Uterine smooth muscle cell (primary cell): ENCODE measurements at places on chromosomes 5 and 9. TPM values are rescaled to one million over a fixed set of nuclear protein-coding genes. Genes with fewer than 3 reads are reported as not detected.

COL15A1 gene
- total RNA-seq, result 23.9 and 104 TPM in 2 replicates

GFM2 gene
- total RNA-seq, result 40.7 and 48.4 TPM in 2 replicates

ZDHHC11 gene
- 0.44 and 2.5 TPM in 2 replicates for total RNA-seq

MZB1 gene
- not detected in 2 replicates for total RNA-seq

MLANA gene
- total RNA-seq, result not detected in 2 replicates

ZDHHC11B gene
- total RNA-seq, result 0.50 TPM in 1 of 2 replicates, not detected in the other

PPP3R2 gene
- total RNA-seq, result not detected in 2 replicates

CDC25C gene
- total RNA-seq, result 3.4 and 22.4 TPM in 2 replicates

DNM1 gene
- 19.5 and 20.7 TPM in 2 replicates for total RNA-seq

SLC4A9 gene
- not detected in 2 replicates for total RNA-seq

DMRT1 gene
- total RNA-seq, result not detected in 2 replicates

TOMM5 gene
- total RNA-seq, result 117 and 145 TPM in 2 replicates

SLC6A7 gene
- under 0.01 TPM in 1 of 2 replicates, not detected in the other for total RNA-seq

PFN3 gene
- total RNA-seq, result not detected in 2 replicates

CAVIN4 gene
- total RNA-seq, result 0.89 and 1.6 TPM in 2 replicates

INSYN2B gene
- total RNA-seq, result 11.2 and 15.3 TPM in 2 replicates

IL5 gene
- not detected in 2 replicates for total RNA-seq

PRUNE2 gene
- 21.5 and 68.1 TPM in 2 replicates for total RNA-seq

UTP15 gene
- 25.9 and 41.1 TPM in 2 replicates for total RNA-seq

IFNA13 gene
- not detected in 2 replicates for total RNA-seq

AGGF1 gene
- 31.2 and 31.3 TPM in 2 replicates for total RNA-seq

SLCO6A1 gene
- total RNA-seq, result not detected in 2 replicates

TAF11L2 gene
- total RNA-seq, result not detected in 2 replicates

C9orf153 gene
- total RNA-seq, result 0.25 TPM in 1 of 2 replicates, not detected in the other

IL33 gene
- 24.7 and 44.6 TPM in 2 replicates for total RNA-seq

USP20 gene
- 9.4 and 13.9 TPM in 2 replicates for total RNA-seq

IL12B gene
- not detected in 2 replicates for total RNA-seq

CRHBP gene
- 0.25 TPM in 1 of 2 replicates, not detected in the other for total RNA-seq

SLC36A3 gene
- total RNA-seq, result not detected in 2 replicates

CCDC192 gene
- total RNA-seq, result not detected in 2 replicates

CRB2 gene
- not detected in 2 replicates for total RNA-seq

KIF12 gene
- total RNA-seq, result not detected in 2 replicates

DAB2 gene
- total RNA-seq, result 102 and 106 TPM in 2 replicates

SPATA31A3 gene
- not detected in 2 replicates for total RNA-seq

TMEM174 gene
- not detected in 2 replicates for total RNA-seq

SLC28A3 gene
- total RNA-seq, result 0.44 and 0.62 TPM in 2 replicates

NACC2 gene
- 19.3 and 23.0 TPM in 2 replicates for total RNA-seq

MTX3 gene
- total RNA-seq, result 17.0 and 18.0 TPM in 2 replicates

LCN2 gene
- not detected in 2 replicates for total RNA-seq

PCDHGB7 gene
- total RNA-seq, result 6.0 and 7.4 TPM in 2 replicates

LRRC19 gene
- total RNA-seq, result not detected in 2 replicates

POU5F2 gene
- 1.00 and 1.4 TPM in 2 replicates for total RNA-seq

NRARP gene
- 0.11 and 0.12 TPM in 2 replicates for total RNA-seq

TAF11L10 gene
- not detected in 2 replicates for total RNA-seq

PCDHA5 gene
- total RNA-seq, result 0.11 and 0.12 TPM in 2 replicates

SHISAL2B gene
- 0.25 TPM in 1 of 2 replicates, not detected in the other for total RNA-seq

FGF18 gene
- 0.12 and 0.22 TPM in 2 replicates for total RNA-seq

COQ4 gene
- 23.1 and 28.0 TPM in 2 replicates for total RNA-seq

GRM6 gene
- not detected in 2 replicates for total RNA-seq

GHR gene
- total RNA-seq, result 1.9 and 2.5 TPM in 2 replicates

SMIM33 gene
- not detected in 2 replicates for total RNA-seq

EMB gene
- 1.1 and 3.2 TPM in 2 replicates for total RNA-seq

PCDHB16 gene
- 0.12 and 0.33 TPM in 2 replicates for total RNA-seq

ADGRD2 gene
- not detected in 2 replicates for total RNA-seq

NUTM2G gene
- total RNA-seq, result not detected in 2 replicates
